Bronchial epithelial cell (primary cell): ENCODE measurements at places on chromosomes 6 and 20.

- no peak for DNase-seq
Observed at GRCh38 chr20:54368570-54368969, 106.8 kb upstream of the DOK5 start.

GRCh38 chr6:40848038-40848437 lies 191.0 kb downstream of the UNC5CL start:
- DNase-seq: peak; percentile 50

- DNase-seq: no peak
Observed at GRCh38 chr6:37125774-37126492, 44.0 kb upstream of the PIM1 start.

DNA sequence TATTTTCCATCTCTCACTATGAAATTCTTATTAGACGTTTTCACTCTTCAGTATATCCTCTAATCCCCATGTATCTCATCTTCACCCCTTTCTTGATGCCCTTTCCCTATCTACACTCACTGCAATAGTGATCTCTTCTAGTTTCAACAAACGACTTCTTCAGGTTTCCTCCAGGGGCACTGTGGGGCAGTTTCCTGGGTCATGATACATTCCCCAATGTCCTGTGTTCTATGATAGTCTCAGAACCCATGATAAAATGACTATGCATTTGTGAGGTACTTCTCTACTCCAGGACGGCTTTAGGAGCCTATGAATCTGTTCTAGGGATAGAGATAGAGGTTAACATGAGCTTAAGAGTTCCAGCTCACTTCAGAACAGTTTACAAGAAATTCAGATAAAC lies 183.3 kb downstream of the FOXC1 start:
- peak; percentile 42 for DNase-seq
